HTR-8/SVneo (cell line): ENCODE measurements at places on chromosomes 5 and 9.
A peak's percentile ranks its signal among the peaks of the same experiment; 100 is the strongest.

DNA sequence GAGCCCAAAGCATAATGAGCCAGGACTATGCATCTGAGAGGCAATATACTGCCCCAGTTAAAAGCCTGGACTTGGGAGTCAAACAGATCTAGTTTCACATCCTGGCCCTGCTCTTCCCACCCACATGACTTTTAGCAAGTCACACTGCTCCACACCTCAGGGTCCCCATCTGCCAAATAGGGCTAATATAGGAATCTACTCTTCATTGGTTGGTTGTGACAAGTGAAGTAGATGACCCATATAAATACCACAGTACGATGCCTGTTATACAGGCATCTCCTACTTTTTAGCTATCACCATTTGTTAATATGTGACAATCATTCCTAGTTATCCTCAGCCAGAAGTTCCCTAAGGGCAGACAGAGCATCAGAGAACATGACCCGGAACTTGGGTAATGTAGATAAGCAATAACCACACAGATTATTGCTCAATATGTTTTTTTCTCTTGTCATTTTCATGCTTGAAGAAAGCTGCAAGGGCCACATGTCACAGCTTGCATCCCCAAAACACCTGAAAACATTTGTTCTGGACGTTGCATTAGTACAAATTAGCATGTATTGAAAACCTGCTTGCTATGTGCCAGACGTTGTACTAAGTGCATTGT lies 20.4 kb downstream of the ADAM19 start:
- DNase-seq = no peak

- no peak for DNase-seq
These were observed 142.5 kb upstream of the LRRTM2 start for GRCh38 chr5:139017624-139018023.

DNA sequence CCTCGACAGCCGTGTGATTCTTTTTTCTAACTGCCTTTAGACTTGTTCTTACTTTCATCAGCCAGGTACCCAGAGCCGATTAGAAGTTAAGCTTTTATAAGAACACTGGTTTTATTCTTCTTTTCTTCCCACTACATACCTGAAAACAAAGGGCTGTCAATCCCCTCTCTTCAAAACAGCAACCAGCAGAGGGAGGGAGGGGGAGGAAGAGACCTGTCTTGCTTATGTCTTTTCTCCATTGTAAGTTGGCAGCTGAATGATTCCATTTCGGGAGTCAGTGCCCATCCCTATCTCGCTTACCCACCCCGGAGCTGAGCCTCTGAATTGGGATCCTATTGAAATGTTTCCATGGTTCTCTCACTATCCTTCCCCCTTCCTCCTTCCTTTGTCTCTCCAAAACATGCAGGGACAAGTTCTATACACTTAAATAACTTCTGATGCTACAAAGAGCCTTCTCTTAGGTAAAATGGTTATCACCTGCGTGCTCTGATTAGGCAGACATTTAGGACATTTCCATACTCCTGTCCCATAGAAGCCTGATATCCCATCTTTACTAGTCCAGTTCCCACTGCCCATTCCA lies 83.9 kb upstream of the WWC1 start:
- no peak for DNase-seq

DNA sequence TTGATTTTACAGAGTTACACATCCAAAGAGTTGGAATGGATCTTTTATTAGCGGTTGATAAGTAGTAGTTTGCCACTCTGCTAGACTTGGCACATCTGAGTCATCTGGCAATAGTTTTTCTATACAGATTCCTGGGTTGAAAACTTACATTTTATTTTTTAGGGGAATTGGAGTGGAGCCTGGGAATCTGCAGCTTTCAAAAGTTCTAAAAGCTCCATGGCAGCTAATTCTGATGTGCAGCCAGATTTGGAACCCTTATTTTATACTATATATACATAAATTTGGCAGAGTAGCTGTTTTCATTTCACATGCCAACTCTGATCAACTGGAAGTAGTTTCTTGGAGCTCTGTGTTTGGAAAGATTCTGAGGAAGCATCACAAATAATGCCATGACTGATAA lies 715.5 kb downstream of the TLR4 start:
- no peak for DNase-seq

GRCh38 chr5:145531038-145531734 lies 304.0 kb downstream of the PRELID2 start:
- peak; percentile 45 for DNase-seq

GRCh38 chr9:121023064-121023463 lies 27.0 kb downstream of the C5 start:
- no peak for DNase-seq

DNA sequence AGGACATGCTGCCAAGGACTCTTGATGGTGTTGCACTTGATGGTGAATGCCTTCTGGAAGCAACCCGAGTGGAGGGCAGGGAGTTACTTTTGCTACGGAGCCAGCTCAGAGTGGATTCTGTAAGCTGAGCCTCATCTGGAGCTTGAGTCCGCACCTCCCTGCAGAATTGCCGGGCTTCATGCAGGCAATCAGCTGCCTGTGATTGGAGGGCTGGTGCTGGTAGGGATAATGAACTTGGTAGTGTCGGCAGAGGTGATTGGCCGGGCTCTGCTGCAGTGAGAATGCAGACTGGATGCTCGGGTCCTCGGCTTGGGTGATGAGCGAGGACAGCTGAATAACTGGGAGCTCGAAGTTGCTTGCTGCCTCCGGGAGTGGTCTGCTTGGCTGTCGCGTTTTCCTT lies 23.1 kb downstream of the SLC25A25 start:
- no peak for DNase-seq

- no peak for DNase-seq
These were observed 124.6 kb downstream of the ROR2 start for GRCh38 chr9:91825422-91825821.

- no peak for DNase-seq
These were observed 25.1 kb downstream of the RNF180 start for GRCh38 chr5:64190562-64191306.

DNA sequence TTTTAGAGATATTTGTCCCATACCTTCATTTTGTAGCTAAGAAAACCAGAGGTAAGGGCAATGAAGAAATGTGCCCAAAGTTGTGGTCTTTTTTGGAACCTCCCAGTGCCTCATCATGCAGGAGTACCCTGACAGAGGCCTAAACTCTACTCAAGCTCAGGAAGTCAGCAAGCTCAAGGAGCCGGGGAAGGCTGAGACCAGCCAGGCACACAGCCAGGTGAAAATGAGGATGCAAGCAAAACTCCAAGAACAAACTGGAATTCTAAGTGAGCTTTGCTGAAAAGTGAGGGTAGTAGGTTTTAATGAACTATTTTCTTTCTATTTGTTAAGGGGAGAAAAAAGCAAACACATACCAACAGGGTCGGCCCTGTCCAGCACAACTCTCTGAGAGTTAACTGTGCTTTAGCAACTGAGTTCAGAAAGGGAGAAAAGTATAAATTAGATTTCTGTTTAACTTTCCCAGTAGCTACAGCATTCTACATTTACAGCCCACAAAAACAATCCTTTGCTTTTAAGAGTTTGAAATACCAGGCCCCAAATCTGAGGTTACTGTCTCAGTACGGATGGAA lies 146.4 kb downstream of the GNAQ start:
- DNase-seq = no peak

- no peak for DNase-seq
These were observed 240.2 kb downstream of the FBXL17 start for GRCh38 chr5:108141676-108142075.

GRCh38 chr9:33932078-33932807 lies 115.3 kb downstream of the UBE2R2 start:
- DNase-seq = no peak

GRCh38 chr5:89878140-89879132 lies 531.1 kb downstream of the CETN3 start:
- DNase-seq = peak; percentile 26

DNA sequence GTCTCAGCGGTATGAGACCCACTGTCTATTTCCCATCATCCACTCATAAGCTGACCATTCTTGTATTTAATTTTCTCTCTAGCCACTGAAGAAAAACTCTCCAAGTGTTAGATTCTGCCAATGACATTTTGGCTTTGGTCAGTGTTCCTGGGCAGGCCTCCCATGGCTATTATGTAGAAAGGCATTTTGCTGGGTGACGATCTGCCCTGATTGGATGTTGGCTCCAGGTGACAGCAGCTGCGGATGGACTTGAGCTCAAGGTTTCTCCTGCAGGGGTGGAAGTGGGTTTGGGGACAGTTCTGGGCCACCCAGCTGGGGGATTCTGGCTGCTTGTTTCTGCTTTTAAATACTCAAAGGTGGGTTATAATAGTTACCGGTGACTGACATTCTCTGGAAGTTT lies 31.6 kb downstream of the ACSL6 start:
- no peak for DNase-seq

DNA sequence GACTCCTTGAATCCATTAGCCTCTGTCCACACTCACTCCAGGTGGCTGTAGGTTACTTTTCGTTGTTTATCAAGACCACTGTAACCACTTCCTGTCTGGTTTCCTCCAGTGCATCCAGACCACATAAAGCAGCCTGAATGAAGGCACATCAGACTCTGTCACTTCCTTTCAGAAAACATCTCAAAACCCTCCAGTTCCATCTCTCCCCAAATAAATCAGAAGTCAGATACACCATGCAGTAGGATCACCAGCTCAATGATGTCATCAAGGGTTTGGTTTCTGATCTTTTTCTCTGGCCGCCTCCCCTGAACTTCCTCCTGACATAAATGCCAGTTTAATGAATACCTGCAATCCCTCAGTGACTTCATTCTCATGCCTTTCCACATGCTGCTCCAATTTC lies 161.2 kb downstream of the ZNF462 start:
- DNase-seq = no peak

- DNase-seq = no peak
These were observed 2257.5 kb upstream of the C9orf72 start for GRCh38 chr9:29830821-29831220.

GRCh38 chr9:113630386-113631136 lies 167.0 kb downstream of the RGS3 start:
- no peak for DNase-seq

DNA sequence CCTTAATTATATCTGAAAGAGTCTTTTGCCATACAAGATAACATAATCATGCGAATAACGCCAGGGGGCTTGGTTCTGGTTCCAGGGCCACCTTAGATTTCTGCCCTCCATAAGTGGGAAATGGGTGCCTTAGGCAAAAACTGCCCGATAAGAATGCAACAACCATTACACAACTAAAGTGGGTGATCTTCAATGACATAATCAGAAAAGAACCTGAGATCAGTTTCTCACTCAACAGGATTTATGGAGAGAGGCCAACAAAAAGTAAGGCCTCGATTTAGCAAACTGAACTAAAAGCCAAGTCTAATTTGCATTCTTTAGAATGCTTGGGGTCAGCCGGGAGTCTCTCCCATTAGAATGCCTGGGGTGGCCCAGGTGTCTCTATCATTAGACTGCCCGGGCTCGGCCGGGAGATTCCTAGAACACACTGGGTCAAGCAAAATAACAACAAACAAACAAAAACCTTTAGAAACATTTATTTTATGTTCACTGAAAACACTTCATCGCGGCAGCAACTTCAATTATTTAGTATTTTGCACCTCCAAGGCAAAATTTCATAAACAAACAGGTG lies 194.8 kb downstream of the AUH start:
- DNase-seq = no peak

GRCh38 chr9:136088939-136089696 lies 6.0 kb downstream of the NACC2 start:
- DNase-seq = no peak

- no peak for DNase-seq
These were observed 5.2 kb upstream of the SPINK4 start for GRCh38 chr9:33234511-33235467.

GRCh38 chr9:137372693-137373610 lies 50.0 kb downstream of the EXD3 start:
- no peak for DNase-seq

- peak; percentile 43 for DNase-seq
These were observed 9.2 kb upstream of the TAF1L start for GRCh38 chr9:32644698-32645097.

DNA sequence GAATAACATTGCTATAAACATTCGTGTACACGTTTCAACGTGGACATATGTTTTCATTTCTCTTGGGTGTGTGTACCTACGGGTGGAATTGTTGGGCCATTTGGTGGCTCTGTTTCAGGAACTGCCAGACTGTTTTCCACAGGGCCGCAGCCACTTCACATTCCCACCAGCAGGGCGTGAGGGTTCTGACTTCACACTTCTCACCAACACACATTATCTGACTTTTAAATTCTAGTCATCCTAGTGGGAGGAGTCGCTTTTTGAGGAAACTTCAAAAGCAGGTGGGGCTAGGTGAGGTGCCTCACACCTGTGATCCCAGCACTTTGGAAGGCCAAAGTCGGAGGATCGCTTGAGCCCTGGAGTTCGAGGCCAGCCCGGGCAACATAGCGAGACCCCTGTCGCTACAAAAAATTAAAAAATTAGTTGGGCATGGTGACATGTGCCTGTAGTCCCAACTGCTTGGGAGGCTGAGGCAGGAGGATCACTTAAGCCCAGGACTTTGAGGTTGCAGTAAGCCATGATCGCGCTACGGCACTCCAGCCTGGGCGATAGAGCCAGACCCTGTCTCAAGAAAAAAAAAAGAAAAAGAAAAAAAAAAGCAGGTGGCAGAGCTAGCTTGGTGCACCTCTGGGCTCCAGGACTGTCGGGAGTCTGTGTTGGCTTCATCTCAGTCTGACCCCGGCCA lies 28.5 kb downstream of the TSPAN17 start:
- peak; percentile 42 for DNase-seq
